ENCODE measurements at places on chromosomes 5 and 9.

DNA sequence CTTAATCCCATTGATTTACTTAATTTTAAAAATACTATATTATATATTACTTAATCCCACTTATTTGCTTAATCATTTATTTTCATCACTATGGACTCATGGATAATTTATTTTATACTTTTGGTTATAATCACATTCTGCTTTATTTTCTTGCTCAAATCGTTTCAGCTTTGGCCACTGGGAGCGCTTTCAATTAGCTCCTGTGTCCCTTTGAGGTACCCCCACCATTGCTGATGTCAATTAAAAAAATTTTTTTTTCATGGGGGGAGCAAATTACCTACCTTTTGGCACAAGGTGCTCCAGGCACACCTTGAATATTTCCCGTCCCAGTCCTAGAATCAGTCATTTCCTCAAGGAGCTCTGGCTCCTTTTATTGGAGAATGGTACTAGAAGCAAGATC lies 1.4 kb upstream of the TRIO start:
- no peak for DNase-seq

DNA sequence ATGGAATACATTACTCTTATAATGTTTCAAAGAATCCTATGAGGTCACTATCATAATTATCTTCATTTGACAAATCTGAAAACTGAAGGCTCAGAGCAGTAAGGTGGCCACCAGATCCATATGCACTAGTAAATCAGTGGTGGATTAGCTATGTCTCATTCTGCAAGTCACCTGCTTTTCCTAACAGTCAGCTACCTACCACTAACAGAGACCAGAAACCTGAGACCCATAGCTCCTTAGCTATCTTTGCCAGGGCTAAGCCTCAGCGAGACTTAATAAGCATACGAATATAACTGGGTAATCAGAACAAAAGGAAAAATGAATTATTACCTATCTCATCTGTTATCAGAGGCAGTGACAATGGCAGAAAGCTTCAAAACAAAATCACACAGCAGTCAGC lies 118.7 kb downstream of the AUH start:
- no peak for DNase-seq

GRCh38 chr5:149939546-149939945 lies 5.0 kb downstream of the PDE6A start:
- no peak for DNase-seq

DNA sequence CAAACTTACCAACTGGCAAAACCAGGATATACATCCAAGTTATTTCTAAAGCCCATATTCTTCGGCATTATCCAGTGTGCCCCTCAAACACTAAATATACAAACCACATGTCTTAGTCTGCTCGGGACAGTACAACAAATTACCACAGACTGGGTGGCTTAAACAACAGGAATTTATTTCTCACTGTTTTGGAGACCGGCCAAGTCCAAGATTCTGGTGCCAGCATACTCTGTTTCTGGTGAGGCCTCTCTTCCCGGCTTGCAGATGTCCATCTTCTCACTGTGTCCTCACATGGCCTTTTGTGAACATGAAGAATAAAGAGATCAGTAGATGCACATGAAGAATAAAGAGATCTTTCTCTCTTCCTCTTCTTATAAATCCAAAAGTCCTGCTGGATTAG lies 12.9 kb upstream of the SLCO6A1 start:
- no peak for DNase-seq

DNA sequence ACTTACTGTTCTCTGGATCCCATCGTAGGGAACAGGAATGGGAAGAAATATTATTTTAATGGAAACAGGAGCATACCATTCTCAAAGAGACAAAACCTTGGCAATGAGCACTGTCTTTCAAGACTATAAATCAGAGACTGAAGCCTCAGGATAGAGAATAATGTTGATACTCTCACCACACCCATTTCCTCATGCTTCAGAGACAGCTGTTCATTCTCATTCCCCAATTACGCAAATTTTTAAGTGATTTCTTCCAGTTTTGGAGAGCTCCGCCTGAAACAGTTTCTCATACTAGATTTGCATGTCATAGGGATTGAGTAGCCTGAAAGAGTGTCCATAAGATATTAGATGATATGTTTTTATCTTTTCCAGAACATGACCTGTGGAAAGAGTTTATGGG lies 290.5 kb upstream of the RASA1 start:
- DNase-seq: no peak

DNA sequence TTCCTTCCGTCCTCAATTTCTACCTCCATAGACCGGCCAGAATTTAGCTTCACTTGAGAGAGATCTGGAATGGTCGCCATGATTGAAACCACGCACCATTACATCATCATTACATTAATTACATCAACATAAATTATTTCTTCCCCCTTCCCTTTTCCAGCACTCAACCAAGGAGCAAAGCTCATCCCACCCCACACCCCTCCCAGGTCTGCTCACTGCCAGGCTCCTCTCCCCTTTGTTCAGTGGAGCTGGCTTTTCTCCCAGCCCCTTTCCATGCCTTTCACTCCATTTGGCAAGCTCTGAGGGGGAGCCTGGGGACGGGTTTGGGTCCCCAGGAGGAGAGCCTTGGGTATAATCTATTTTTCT lies 8.4 kb downstream of the RACK1 start:
- DNase-seq: no peak

DNA sequence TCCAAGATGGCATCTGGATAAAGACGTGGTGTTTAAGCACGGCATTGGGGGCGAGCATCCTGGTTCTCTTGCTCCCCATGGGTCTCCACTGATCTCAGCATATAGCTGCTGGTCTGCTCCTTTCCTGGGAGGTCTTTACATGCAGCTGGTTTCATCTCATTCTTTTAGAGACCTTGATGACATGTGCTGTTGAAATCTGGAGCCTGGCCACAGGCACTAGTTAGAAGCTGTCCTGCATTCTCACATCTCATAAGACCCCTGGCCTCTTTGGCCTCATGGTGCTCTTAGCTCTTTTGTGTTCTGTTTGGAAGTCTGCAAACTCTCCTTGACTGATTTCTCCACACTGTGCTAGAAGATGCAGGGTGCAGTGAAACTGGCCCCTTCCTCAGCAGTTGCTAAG lies 113.0 kb downstream of the SMARCA2 start:
- no peak for DNase-seq

DNA sequence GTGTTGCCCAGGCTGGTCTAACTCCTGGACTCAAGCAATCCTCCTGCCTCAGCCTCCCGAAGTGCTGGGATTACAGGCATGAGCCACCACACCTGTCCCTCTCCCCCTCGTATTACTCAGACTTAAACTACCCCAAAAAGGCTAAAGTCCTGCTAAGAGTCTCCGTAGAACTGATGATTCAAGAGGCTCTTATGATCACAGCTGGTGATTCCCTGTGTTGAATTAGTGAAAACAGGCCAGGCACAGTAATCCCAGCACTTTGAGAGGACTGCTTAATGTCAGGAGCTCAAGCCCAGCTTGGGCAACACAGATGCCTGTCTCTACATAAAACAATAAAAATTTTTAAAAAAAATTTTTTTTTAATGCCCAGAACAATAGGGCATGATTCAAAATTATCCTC lies 9.2 kb downstream of the CDC26 start:
- no peak for DNase-seq

DNA sequence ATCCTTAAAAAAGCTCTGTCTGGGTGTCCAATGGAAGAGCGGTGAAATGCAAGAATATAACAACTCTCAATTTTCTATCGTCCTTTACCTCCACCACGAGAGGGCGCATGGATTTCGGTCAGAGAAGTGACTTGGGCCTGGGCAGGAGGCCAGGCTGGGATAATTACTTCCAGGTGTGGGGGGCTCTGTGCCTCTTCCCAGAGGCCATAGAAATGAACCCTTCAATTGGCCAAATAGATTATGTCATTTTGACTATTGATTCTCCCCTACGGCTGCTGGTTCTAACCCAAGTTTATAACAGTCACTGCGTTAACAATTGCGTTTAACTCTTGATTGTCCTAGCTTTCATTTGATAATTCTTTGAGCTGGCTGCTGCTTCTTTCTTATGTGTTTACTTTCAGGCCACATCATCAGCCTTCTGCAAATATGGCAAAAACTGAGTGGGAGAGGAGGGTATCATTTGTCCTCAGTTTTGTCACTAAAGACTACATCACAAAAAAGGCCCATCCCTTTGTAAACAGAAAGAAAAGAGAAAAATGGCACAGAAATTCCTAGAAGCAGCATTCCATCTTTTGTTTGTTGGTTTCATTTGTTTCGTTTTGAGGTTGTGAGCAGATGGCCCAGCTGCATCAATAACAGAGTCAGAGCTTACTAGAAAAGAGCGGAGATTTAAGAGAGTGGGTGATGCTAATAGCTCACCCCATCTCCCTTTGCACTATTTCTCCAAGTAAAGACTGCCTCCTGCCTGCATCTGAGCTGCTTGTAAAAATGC lies 45.4 kb upstream of the ZFR start:
- DNase-seq: peak; percentile 38

- DNase-seq: no peak
Observed at GRCh38 chr5:32735512-32735911, 24.4 kb downstream of the NPR3 start.

DNA sequence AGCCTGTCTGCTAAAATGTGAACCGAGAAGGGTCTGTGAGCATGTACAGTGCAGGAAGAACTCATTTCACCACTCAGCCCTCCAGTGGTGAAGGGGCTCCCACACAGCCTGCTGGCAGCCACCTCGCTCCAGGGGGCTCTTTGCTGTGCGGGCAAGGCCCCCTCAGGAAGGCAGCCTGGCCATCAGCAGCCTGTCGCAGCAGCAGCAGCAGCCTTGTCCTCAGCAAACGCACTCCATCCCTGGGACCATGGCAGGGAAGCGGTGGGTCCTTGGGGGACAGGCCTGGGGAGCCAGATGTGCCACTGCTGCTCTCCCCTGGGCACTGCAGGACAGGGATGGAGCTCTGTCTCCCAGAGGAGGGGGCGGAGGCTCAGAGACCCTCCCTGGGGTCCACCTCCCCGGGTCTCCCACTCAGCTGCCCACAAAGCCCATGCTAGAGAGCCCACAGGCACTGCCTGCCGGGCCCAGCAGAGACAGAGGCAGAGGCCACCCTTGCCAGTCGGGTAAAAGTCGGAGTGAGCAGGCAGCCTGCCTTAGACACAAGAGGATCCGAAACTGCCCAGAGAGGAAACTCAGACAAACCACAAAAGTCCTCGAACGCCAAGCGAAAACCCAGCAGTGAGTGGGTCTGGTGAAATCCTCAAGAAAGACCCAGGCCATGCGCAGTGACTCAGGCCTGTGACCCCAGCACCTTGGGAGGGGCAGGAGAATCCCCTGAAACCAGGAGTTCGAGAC lies 8.0 kb downstream of the BRD3 start:
- no peak for DNase-seq

- DNase-seq: no peak
Observed at GRCh38 chr5:138972230-138972629, 97.1 kb upstream of the LRRTM2 start.

GRCh38 chr5:156783092-156783491 lies 67.0 kb upstream of the PPP1R2B start:
- no peak for DNase-seq

DNA sequence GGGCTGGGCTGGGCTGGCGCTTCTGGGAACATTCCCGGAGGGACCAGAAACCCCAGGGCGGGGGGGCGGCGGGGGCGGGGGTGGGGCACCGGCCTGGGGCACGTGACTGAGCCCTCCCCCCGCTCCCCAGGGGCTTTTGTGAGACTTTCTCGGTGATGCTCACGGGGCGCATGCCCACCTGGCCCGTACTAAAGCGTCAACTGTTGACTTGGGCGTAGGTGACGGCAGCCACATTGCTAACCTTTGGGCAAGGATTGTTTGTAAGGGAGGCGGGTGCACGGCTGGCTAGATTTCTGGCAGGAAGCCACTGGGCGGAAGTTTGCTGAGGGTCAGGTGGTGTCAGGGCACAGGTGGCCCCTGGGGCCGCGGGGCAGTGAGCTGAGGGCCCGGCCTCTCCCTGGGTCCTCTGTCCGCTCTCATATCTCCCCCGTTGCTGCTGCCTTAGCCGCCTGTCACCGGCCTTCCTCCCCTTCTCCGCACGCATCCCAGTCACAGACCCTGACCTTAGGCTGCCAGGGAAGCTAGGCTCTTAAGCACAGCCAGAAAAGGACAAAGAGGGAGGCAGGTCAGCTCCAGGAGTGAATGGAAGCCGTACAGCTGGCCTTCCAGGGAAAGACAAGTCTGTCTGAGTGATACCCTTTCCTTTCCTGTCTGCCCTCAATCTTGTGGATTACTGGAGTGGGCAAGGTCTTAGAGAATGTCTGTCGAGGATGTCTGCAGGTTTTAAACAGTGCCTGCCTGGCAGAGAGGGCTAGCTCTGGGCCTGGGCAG lies 812 bp downstream of the CACFD1 start:
- no peak for DNase-seq

- DNase-seq: no peak
Observed at GRCh38 chr9:94952565-94953373, 226.3 kb downstream of the AOPEP start.

GRCh38 chr5:169904059-169904458 lies 76.2 kb downstream of the INSYN2B start:
- no peak for DNase-seq

DNA sequence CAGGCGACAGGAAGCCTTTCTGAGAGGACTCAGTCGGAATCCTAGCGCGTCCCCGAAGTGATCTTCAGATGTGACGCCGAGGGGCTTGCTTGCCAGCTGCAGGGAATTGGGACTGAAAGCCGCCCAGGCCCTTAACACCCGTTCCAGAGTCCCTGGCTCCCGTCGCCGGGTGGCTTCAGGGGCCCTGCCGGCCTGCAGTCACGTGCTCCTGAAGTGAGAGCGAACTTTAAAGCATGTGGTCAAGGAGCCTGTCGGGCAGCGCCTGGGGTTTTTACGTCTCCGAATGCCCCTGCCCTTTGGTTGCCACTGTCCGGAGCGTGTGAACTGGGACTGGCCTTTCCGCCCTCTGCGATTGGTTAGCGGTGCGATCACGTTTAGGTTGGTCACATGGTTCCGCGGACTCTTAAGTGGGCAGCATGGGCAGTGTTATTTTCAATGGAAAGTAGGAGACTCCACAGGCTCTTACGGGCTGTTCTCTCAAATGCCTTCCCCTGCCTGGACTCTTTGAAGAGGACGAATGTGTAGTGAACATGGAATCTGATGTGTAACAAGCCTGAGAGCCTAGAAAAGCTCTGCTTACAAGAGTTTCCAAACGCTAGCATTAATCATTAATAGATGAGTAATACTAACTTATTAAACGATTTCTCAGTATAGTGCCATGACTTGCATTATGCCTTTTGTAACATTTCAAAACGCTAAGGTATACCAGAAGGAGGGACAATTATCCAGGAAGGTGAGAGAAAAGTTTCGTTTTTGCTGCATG lies 1.9 kb downstream of the VLDLR start:
- no peak for DNase-seq

GRCh38 chr5:95238560-95239325 lies 46.2 kb downstream of the MCTP1 start:
- no peak for DNase-seq

- DNase-seq: no peak
Observed at GRCh38 chr9:122506964-122507363, 3.6 kb upstream of the OR1J2 start.

DNA sequence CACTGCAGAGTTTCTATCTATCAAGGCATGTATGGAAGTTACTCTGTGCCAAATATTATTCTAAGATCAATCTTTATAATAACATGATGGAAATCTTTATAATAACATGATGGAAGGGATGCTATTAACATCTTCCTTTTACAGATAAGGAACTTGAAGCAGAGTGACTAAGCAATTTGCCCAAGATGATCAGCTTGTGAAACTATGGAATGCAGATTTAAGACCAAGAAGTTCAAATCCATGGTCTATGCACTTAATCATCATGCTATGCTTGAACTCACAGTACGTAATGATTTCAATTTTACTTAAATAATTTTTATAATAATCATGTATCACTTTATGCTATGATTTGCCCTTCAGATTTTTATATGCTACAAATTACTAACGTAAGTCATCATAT lies 123.1 kb downstream of the DNAH5 start:
- DNase-seq: no peak
